Osteocyte (in vitro differentiated cells): ENCODE measurements at places on chromosomes 12 and 14. TPM values are rescaled to one million over a fixed set of nuclear protein-coding genes. Genes with fewer than 3 reads are reported as not detected.

DNA sequence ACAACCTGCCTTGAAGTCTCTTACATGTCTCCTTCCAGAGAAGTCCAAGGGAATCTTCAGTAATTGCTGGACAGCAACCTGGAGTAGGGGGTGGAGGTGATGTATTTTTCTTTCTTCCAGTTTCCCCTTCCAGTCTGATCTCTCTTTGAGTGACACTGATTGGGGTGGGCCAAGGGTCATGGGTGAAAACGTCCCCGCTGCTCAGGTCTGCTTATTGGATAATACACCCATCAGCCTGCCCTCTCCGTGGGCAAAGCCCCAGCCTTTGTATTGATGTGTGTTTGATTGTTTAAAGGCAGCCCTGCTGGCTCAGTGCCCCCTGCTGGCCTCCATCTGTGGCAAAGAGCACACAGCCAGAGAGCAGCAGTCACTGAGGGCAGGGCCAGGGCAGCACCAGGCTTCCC, 35.7 kb upstream of the ATP2A2 start:
- no peak overlapping the region for H3K27ac ChIP-seq
- H3K4me1 ChIP-seq = peaks cover 39% of the 10 kb centered on the region
- H3K36me3 ChIP-seq = peaks cover 8% of the 10 kb centered on the region
- no peaks in the 10 kb centered on the region for H3K27me3 ChIP-seq

The P2RX2 gene
- total RNA-seq = not detected in 2 replicates

DNA sequence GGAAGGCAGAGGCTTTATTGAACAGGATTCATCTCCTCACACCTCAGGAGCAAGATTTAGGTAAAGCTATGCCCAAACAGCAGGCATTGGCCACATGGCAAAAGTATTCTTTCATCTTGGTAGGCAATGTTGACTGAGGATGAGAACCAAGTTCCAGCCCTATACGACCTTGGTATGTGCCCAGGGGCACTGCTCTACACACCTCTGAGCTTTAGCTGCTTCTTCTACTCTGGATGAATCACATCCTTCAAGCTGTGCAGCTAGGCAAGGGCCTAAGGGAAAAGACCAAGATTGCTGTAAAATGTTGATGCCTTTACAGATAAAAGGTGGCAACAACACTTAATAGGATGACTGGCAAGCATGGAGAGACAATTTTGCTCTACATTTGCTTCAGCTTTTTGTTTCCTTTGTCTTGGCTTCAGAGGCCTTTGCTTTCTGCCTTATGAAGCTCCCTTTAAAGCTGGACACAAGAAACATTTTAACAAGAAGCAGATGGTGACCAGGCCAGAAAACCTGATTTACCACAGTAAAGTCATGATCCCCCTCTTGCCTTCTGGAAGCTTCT, 183.3 kb upstream of the KITLG start:
- no peak overlapping the region for H3K4me3 ChIP-seq
- no peaks in the 10 kb centered on the region for H3K36me3 ChIP-seq
- DNase-seq = no peak
- peaks cover 3% of the 10 kb centered on the region for H3K4me1 ChIP-seq
- H3K27ac ChIP-seq = no peak overlapping the region

The B3GNT4 gene
- total RNA-seq = 0.21 and 0.64 TPM in 2 replicates

DNA sequence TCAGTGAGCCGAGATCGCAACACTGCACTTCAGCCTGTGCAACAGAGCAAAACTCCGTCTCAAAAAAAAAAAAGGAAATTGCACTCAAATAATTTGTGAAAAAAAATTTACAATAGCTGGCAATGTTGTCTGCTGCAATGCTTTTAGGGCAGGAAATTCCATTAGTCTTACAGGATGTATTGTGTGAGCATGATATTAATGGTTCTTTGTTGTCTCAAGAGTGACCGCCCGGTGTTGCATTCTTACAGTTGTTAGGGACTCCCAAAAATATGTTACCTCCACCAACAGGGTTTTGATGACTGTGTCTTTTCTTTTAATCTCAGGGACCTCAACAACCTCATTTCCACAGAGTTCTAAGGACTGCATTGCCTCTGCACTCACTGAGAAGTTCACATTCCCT, 44.8 kb downstream of the PZP start:
- no peak overlapping the region for H3K27ac ChIP-seq
- H3K4me3 ChIP-seq = no peak overlapping the region
- H3K27me3 ChIP-seq = no peaks in the 10 kb centered on the region

The ETFBKMT gene
- 3.7 and 4.7 TPM in 2 replicates for total RNA-seq

GRCh38 chr14:22646570-22647254, 2.6 kb upstream of the OR6J1 start:
- no peak overlapping the region for H3K4me3 ChIP-seq
- no peak for DNase-seq
- no peaks in the 10 kb centered on the region for H3K36me3 ChIP-seq
- peak overlapping the region; percentile 98 for H3K27ac ChIP-seq
- H3K4me1 ChIP-seq = peaks cover 33% of the 10 kb centered on the region
- H3K27me3 ChIP-seq = no peaks in the 10 kb centered on the region

- H3K27me3 ChIP-seq = no peaks in the 10 kb centered on the region
- no peak overlapping the region for H3K27ac ChIP-seq
- no peaks in the 10 kb centered on the region for H3K36me3 ChIP-seq
- H3K4me1 ChIP-seq = peaks cover 13% of the 10 kb centered on the region
- no peak for DNase-seq
- H3K4me3 ChIP-seq = no peak overlapping the region
Observed at GRCh38 chr14:31212893-31213292, 5.3 kb upstream of the HECTD1 start.

DNA sequence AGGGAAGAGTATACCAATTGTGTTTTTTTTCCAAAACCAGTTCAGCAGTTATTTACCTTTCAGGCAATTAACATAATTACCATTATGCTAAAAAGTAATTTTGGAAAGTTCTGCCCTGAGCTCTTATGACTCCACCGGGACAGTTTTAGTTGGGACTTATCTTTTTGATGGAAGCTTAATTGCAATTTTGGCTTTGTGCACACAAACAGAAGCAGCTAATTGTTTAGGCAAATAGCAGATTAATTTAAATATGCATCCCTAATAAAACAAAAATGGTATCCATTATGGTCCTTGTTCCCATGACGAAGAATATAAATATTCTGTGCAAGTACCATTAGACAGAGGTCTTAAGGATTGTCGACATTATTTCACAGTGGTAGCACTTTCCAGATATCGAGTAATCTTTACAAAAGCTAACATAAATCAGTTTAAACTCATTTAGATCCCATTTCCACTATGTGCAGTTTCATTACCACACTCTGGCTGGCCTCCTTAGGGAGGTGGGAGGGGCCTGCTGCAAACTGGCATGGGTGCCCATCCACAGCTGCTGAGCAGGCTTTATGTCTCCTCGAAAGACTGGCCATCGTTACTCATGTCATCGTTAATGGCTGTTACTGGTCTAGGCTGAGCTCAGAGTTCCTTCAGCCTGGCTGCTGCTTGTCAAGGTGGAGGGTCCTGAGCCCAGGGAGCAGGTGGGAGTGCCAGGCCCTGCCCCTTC, 68.2 kb downstream of the FBXW8 start:
- no peak overlapping the region for H3K27ac ChIP-seq
- DNase-seq = no peak
- H3K36me3 ChIP-seq = peaks cover 2% of the 10 kb centered on the region
- peaks cover 68% of the 10 kb centered on the region for H3K4me1 ChIP-seq

DNA sequence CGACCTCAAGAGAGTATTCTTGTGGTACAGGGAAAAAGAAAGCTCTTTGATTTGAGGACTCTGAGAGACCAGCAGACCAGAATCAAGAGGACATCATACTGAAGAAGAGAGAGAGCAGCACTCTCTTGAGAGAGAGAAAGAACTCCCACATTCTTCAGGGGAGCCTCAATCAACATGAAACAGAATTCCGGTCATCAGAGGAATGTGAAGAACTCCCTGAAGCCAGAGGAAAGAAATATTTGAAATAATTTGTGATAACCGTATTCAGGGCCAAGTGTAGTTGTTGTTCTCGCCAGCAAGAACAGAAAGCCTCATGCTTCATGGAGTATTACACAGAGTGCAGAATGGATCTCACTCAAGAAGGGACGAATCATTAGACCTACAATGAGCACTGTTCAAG, 363.8 kb upstream of the TMEM132C start:
- no peak for DNase-seq
- peak overlapping the region; percentile 51 for H3K4me3 ChIP-seq
- peak overlapping the region; percentile 63 for H3K27ac ChIP-seq
- peaks cover 45% of the 10 kb centered on the region for H3K4me1 ChIP-seq

GRCh38 chr14:78823035-78823434, 652.9 kb downstream of the NRXN3 start:
- no peaks in the 10 kb centered on the region for H3K27me3 ChIP-seq
- H3K36me3 ChIP-seq = no peaks in the 10 kb centered on the region
- H3K4me3 ChIP-seq = no peak overlapping the region
- no peaks in the 10 kb centered on the region for H3K4me1 ChIP-seq
- H3K27ac ChIP-seq = no peak overlapping the region

DNA sequence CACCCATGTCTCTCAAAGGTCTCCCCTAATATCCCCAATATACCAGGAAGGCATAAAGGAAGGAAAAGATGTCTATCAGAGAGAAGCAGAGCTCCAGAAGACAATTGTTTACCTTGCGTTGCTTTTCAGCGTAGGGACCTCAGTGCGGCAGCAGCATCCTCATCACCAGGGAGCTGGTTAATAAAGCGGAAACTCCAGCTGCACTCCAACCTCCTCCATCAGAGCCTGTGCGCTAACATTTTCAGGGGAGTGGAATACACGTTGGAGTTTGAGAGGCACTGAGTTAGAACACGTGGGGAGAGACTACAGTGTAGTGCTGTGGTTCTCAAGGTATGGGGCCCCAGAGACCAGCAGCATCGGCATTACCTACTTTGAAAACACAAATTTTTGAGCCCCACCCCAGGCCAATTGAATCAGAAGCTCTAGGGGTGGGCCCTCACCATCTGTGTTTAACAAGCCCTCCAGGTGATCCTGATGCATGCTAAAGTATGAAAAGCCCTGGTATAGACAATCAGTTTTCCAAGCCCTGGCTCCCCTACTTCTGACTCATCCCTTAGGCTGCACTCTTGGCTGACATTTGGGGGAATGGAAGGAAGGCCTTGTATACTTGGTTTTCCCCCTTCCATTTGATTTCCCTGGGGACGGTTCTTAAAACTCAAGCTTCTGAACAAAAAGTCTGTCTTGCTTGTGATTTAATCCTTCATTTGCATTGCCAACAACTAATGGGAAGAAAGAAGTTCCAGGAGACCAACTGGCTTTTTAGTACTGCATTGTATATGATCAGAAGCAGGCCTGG, 419.0 kb upstream of the CCDC196 start:
- no peak overlapping the region for H3K27ac ChIP-seq
- no peak overlapping the region for H3K4me3 ChIP-seq
- no peaks in the 10 kb centered on the region for H3K27me3 ChIP-seq
- no peak for DNase-seq
- H3K36me3 ChIP-seq = no peaks in the 10 kb centered on the region

GRCh38 chr12:68106160-68106559, 53.4 kb downstream of the IFNG start:
- no peak overlapping the region for H3K4me3 ChIP-seq
- no peak overlapping the region for H3K27ac ChIP-seq
- H3K36me3 ChIP-seq = no peaks in the 10 kb centered on the region

GRCh38 chr12:57105011-57105753, 6.0 kb downstream of the STAT6 start:
- peaks cover 23% of the 10 kb centered on the region for H3K4me1 ChIP-seq
- no peak for DNase-seq
- H3K27me3 ChIP-seq = no peaks in the 10 kb centered on the region
- peaks cover 30% of the 10 kb centered on the region for H3K36me3 ChIP-seq

The IKBIP gene
- total RNA-seq = 36.2 and 38.0 TPM in 2 replicates

- H3K27me3 ChIP-seq = no peaks in the 10 kb centered on the region
- H3K4me3 ChIP-seq = no peak overlapping the region
- DNase-seq = no peak
- H3K4me1 ChIP-seq = peaks cover 55% of the 10 kb centered on the region
- H3K27ac ChIP-seq = peak overlapping the region; percentile 58
Observed at GRCh38 chr12:29582146-29582545, 84.7 kb upstream of the OVCH1 start.

The BICDL1 gene
- total RNA-seq = not detected in 2 replicates

GRCh38 chr12:70251226-70251625, 8.0 kb downstream of the CNOT2 start:
- no peak overlapping the region for H3K27ac ChIP-seq
- peaks cover 6% of the 10 kb centered on the region for H3K36me3 ChIP-seq
- H3K27me3 ChIP-seq = no peaks in the 10 kb centered on the region
- no peak overlapping the region for H3K4me3 ChIP-seq
- H3K4me1 ChIP-seq = peaks cover 64% of the 10 kb centered on the region
- DNase-seq = no peak

The TTC5 gene
- total RNA-seq = 24.5 and 25.4 TPM in 2 replicates

The TAS2R50 gene
- total RNA-seq = 1.6 and 3.1 TPM in 2 replicates

DNA sequence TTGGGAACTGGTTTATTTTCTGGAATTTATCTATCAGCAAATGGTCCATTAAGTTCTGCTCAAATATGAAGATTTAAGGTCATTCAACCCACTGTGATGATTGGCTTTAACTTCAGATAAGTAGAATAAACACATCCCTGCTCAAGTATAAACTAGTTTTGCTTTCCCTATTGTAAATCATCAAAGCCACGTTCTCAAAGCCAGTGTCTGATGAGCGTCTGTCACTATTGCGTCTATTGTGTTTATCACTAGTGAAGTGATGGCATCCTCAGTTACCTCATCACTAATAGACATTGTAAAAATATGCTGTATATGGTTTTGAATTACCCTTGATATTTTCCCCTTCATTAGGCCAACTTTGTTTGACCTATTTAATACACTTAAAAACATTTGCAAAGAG, 351.3 kb downstream of the BCAT1 start:
- no peak for DNase-seq
- H3K4me3 ChIP-seq = no peak overlapping the region
- no peaks in the 10 kb centered on the region for H3K36me3 ChIP-seq

GRCh38 chr12:130825771-130826150, 13.3 kb downstream of the STX2 start:
- H3K27me3 ChIP-seq = no peaks in the 10 kb centered on the region
- peaks cover 18% of the 10 kb centered on the region for H3K36me3 ChIP-seq
- H3K4me3 ChIP-seq = no peak overlapping the region
- H3K4me1 ChIP-seq = peaks cover 42% of the 10 kb centered on the region
- no peak for DNase-seq
- peak overlapping the region; percentile 85 for H3K27ac ChIP-seq

The RNASE7 gene
- total RNA-seq = not detected in 2 replicates

DNA sequence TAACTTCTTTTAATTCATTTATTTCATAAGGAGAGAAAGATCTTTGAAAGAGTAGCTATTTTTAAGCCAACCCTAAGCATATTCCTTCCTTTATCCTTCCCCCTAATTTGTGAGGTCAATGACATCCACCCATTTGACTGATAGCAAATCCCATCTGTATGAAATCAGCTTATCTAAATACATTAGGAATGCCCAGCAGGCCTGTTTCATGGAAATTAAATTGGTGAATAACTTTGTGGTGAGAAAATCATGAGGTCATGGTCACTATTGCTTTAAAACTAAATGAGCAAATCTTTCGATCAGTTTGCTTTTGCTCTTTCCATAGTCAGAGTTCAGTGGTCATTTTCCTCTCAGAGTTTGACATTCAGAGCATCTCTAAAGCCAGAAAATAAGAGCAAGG, 256.6 kb downstream of the CPNE8 start:
- DNase-seq = no peak
- H3K27ac ChIP-seq = no peak overlapping the region
- no peaks in the 10 kb centered on the region for H3K4me1 ChIP-seq
- no peaks in the 10 kb centered on the region for H3K27me3 ChIP-seq
- no peaks in the 10 kb centered on the region for H3K36me3 ChIP-seq

The NCAPD2 gene
- 36.4 and 36.9 TPM in 2 replicates for total RNA-seq

GRCh38 chr12:52876372-52876771, 27.6 kb upstream of the KRT78 start:
- no peak overlapping the region for H3K27ac ChIP-seq
- H3K4me3 ChIP-seq = no peak overlapping the region
- no peak for DNase-seq
- H3K4me1 ChIP-seq = peaks cover 67% of the 10 kb centered on the region
- H3K36me3 ChIP-seq = no peaks in the 10 kb centered on the region
- H3K27me3 ChIP-seq = no peaks in the 10 kb centered on the region

The BRF1 gene
- total RNA-seq = 41.7 and 43.5 TPM in 2 replicates

The LIN7A gene
- 26.7 and 27.7 TPM in 2 replicates for total RNA-seq
